ENCODE measurements at places on chromosomes 6 and 20.

DNA sequence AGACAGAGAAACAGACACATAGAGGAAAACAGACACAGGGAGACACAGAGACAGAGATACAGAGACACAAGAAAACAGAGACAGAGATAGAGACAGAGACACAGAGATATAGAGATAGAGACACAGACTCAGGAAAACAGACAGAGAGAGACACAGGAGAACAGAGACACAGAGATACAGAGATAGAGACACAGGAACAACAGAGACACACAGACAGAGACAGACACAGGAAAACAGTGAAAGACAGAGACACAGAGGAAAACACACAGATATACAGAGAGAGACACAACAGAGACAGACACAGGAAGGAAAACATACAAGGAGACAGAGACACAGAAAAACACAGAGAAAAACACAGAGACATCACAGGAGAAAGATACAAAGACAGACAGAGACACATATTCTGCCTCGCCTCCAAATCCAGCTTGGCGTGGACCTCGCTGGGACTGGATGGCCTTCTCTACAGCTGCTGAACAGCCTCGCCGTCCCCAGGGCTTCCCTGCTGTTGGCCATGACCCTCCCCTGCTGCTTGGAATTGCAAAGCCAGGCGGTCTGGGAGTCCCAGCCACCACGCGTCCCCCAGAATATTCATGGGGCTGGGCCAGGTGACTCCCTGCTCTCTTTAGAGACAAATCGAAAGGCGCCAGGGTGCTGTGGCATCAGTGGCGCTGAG lies 36.8 kb downstream of the NTSR1 start:
- DNase-seq, result no peak

DNA sequence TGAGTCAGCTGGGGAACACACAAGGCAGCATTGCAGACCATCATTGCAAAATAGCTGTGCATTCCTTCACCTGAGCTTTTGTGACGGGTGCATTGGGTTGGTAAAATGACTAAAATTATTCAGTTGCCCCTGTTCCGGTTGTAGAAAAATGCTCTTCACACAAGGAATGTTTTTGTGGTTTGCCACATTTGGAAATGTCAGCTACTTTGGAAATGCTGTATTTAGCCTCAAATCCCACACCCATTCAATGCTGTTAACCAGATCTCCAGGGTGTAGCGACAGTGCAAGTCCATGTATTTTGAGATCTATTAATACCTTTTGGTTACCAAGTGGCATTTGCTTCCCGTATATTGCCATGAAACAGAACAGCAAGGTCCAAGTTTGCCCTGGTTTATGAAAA lies 201.2 kb downstream of the FOXA2 start:
- no peak for DNase-seq

GRCh38 chr20:20521736-20522135 lies 153.8 kb downstream of the INSM1 start:
- DNase-seq, result no peak

GRCh38 chr20:12570371-12570770 lies 438.4 kb upstream of the SPTLC3 start:
- DNase-seq, result peak; percentile 49

DNA sequence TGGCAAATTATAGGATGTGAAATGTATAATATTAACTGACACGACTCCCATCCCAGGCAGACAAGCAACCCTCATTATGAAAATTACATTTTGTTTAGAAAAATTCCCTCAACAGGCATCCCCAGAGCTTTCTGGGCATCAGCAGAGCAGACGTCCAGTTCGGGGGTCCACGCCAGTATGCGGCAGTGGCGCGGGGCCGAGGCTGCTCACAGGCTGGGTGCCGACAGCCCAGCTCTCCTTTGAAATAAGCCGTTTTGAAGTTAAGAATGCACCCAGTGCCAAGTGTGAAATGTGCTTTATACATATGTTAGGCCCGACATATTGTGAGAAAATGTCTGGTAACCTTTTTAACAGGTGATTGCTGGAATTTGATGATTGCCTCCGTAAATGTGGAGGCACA lies 50.4 kb downstream of the RPP40 start:
- no peak for DNase-seq

- no peak for DNase-seq
Observed at GRCh38 chr20:22070610-22071058, 365.2 kb downstream of the PAX1 start.

DNA sequence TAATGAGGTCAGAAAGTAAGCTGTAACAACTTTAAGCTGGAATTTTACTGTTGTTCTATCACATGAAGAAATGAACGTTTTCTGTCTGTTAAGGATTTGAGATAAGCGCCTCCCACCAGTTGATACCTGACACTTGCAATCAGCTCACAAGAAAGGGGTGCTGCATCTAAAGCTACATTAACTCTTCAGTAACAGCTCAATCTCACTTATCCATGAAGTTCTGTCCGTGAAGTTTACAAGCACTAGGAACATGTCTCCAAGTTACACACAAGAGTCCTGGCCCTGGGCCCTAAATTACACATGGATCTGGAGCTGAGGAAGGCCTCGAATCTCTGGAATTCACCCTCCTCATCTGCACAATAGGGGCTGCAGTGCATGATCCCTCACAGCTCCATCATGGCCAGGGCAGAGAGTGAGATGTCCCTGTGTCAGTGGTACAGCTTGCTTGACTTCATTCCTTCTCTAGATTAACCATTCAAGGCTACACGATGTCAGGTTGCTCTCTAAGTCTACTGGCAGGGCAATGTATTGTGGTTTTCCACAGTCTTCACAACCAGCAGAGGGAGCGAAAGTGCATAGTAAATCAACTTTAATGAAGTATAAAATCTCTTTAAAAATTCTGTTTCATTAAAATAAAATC lies 182.4 kb upstream of the MCHR2 start:
- DNase-seq, result no peak

- no peak for DNase-seq
Observed at GRCh38 chr20:60803335-60804055, 448.6 kb upstream of the CDH4 start.

GRCh38 chr6:5937936-5938706 lies 68.6 kb downstream of the NRN1 start:
- DNase-seq, result no peak

DNA sequence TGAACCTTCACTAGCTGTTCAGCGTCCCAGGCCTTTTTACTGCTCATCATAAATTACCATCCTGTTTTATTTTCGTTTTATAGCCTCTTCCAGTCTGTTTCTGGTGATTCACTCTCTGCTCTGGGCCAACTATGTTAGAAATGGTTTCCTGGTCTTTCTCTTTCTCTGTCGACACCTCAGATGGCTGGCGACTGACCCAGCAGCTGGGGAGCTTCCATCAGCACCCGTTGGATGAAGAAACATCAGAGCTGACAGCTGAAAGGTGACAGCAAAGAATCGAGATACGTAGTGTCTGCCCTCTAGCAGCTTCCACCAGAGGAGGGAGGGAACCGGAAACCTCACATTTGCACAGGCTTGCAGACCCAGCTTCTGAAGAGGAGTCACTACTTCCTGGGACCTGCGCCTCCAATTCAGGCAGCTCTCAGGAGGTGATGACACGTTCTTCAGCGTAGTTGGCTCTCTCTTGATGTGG lies 82.9 kb upstream of the MLN start:
- no peak for DNase-seq

DNA sequence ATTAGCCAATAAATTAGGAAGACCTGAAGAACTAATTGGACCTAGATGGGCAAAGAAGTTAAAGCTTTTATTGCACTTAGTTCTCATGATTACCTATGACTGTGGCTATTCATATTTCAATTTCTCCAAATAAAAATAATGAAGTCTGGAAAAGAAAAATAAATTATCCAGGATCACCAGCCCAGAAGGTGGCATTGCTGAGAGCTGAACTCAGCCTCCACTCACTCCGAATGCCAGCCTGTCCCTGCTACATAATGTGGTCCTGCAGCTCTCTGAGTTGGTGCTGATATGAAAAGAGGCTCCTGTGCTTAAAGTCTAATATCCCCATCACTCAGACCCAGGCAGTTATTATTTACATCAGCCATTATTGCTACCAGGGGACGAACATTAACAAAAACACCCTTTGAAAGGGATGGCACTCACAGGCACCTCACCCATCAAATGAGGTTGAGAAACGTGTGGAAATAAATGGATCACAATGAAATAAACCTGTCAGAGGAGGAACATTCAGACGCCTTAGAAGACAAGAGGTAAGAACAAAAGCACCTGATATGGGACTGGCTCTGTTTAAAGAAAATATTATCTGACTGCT lies 649.7 kb upstream of the CHD6 start:
- DNase-seq, result no peak

DNA sequence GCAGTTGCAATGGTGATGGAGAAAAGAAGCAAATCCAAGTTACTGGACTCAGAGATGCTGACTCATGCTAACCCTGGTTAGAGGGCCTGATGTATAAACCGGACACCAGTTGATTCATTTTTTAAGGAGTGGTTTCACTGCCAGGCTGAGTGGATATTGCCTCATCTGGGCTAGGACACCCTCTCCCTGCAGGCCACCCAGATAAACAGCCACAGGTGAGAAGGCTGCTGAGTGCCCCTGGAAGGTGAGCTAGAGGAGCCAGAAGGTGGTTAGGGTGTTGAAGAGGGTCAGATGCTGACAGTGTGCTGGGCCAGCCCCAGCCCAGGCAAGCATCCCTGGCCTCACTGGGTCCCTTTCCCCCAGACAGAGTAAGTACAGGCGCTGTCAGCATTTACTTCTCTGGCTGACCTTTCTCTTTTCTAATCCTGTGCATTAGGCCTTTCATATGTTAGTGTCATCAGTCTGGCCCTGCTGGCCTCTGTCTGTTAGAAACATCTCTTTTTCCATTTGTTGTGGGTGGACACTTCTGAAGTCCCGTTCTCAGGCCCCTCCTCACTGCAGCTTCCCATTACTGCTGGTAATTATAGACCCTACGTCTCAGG lies 13.5 kb downstream of the EPB41L1 start:
- peak; percentile 10 for DNase-seq

GRCh38 chr6:156862711-156863110 lies 85.5 kb downstream of the ARID1B start:
- no peak for DNase-seq

- no peak for DNase-seq
Observed at GRCh38 chr20:45114465-45115385, at the start of gene WFDC5. Gene WFDC5, minus strand, starts transcription at chr20:45115174. Its CDS starts 91 bp downstream, at chr20:45115083.

All from NCI-H2227 treated with DMSO at 0.1 percent for 48 hours (cell line).